COR-L47 (cell line): ENCODE measurements at places on chromosomes 12 and 14.

GRCh38 chr12:65155784-65156183 lies 13.6 kb upstream of the LEMD3 start:
- no peak for DNase-seq

DNA sequence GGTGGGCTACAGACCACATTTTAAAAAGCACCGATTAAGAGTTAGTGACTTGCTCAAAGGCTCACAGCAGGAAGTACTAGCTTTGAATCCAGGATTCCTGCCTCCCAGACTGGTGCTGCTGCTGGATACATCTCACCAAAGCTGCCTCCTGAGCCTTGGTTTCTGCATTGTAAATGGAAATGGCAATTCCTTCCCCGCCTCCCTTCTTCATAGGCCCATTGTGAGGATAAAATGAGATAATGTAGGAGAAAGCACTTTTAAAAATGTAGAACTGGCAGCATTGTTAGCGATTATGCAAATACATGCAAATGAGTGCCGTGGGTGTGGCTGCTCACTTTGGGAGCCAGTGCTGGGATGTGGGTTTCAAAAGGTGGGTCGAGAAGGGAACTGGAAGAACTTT lies 15.4 kb downstream of the PDE1B start:
- no peak for DNase-seq

GRCh38 chr14:77190977-77191376 lies 9.4 kb downstream of the TMEM63C start:
- no peak for DNase-seq

GRCh38 chr12:54744590-54744989 lies 96.4 kb upstream of the DCD start:
- no peak for DNase-seq

DNA sequence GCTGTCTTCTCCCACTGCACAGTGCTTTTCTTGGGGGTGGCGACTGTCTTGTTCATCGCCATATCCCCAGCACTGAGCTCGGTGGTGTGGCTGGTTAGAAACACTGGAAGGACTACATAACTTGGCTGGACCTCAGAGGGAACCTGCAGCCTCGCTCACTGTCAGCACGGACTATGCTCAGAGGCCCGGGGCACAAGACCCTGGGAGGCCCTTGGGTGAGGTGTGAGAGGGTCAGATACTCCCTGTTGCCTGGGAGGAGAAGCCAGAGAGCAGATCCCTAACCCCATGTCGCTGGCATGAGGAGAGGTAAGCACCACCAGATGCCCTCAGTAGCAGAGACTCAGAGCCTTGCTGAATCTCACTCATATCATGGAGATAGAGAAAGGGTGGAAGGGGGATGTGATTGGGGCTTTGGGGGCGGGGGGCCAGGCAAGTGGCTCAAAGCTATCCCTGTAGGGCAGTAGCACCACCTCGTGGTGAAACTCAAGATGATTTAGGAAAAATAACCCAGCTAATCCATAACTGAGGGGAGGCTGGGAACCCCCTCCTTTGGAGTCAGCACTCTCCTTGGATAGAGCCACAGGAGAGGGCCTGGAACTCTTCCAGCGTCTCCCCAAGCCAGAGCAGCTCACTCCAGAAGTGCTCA lies 18.7 kb upstream of the HDAC7 start:
- peak; percentile 50 for DNase-seq

DNA sequence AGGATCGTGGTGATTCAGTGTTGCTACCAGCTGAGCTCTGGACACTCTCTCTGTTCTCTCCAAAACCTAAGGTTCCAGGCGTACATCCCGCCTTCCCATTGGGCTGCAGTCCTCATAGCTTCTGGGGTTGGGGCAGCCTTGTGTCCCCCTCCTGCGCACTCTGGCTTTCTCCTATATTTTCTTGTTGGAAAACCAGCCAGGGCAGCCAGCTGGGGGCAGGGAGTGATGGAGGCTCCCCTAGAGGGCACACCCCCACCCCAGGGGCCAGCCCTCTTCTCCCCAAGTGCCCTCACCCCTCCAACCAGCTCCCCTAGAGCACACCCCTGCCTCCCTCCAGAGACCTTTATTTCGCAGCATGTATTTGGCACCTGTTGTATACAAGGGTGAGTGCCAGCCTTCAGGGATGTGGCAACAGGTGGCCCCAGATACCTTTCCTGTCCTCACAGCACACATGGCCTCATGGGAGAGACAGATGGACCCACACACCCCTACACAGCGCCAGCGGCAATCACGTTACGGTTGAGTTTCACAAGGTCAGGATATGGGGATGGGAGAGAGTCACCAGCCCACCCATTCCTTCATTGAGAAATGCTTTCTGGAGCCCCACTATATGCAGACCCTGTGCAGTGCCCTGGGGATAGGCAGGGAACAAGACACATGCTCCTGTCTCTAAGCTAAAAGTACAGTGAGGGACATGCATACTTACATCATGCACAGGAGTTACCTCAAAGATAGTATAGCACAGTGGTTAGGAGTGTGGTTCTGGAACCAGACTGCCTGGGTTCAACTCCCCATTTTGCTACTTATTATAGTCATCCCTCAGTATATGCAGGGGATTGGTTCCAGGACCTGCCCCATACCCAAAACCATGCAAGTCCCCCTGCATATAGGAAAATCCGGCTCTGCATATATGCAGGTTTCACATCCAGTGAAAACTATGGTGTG lies 141.1 kb downstream of the PHETA1 start:
- no peak for DNase-seq

- no peak for DNase-seq
Measured at GRCh38 chr14:32914391-32914790, 24.3 kb upstream of the NPAS3 start.

DNA sequence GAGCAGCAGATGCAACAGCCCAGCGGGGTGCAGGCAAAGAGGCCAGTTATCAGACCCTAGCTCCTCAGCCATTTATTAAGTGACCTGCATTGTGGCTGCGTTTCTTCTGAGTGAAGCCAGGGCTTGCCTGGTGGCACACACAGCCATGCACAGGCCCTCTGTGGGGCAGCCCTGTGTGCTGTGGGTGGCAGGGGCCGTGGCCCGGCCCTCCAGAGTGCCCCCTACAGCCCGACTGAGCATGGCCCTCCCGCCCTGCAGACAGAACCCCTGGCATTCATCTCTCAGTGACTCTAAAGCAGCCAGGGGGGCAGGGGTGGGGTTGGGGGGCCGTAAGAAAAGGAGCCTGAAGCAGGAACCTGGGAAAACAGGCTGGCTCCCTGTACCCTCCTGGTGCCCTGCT lies 226.0 kb upstream of the PWP1 start:
- no peak for DNase-seq

- peak; percentile 33 for DNase-seq
Measured at GRCh38 chr12:6532927-6533652, 1.2 kb upstream of the GAPDH start.

GRCh38 chr12:51225771-51226170 lies 7.9 kb upstream of the POU6F1 start:
- DNase-seq: no peak

DNA sequence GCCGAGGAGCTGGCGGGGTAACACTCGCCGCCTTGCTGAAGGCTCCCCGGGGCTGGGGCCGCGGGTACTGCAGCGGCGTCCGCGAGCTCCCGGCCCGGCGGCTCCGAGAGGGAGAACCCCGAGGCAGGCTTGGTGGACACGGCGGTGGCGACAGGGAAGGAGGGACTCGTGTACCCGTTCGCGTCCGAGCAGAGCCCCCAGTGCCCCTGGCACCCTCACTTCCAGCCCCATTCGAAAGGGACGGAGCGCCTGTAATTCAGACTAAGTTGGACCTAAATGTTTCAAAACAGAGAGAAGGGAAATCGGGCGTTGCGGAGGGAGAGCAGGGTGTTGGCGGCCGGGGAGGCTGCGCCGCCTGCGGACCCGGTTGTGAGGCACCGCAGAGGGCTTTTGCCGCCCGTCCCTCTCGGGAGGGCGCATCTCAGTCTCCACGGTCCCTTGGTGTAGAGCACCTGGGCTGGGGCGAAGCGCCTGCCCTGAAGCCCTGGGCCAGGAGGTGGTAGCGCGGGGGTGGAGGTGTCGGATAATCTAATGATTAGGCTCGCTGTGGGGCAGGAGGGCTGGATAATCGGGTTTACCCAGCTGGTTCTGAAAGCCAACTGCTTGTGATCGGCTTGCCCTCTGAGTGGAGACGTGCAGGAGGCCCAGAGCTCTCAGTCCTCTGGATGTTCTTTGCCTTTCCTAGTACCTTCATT lies 771 bp downstream of the DAAM1 start:
- no peak for DNase-seq

GRCh38 chr12:108967869-108968540 lies 52.9 kb downstream of the SVOP start:
- peak; percentile 3 for DNase-seq

DNA sequence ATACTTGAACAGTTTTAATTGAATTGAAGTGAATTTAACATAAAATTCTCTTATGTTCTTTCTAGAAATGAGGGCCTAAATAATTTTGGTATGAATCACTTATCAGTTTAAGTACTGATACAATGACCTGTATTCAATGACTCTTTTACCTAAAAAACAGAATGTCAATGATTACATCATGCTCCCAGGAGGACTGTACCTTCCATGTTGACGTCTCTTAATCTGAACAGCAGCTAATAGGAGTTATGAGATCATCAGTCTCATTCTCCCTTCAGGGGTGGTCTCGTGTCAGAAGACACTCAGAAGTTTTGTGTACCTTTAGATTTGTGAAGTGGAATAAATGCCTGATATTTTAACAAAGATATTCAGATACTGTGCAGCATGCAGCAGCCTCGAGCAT lies 206.3 kb downstream of the CNTN1 start:
- DNase-seq: no peak

GRCh38 chr12:25713264-25713663 lies 160.2 kb upstream of the LMNTD1 start:
- no peak for DNase-seq

DNA sequence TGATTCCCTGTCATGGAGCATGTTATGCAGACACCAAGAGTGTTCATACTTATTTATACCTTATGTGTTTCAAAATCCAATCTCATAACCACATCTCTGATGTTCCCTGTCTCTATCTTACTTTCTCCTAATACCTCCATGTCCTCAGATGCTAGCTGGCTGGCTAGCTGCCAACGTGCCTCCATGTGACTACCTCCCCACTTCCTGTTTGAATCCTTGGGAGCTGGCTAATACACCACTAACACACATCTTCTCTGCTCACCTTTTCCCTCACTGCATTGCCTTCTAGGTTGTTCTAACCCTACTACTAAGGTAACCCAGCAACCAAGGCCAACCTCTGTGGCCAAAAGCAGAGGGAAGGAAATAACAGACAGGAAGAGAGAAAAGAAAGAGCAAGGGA lies 27.3 kb downstream of the TTC5 start:
- DNase-seq: peak; percentile 7

- DNase-seq: no peak
Measured at GRCh38 chr12:51401020-51401419, 9.8 kb upstream of the GALNT6 start.

- DNase-seq: no peak
Measured at GRCh38 chr14:91277546-91278382, 33.3 kb upstream of the GPR68 start.

DNA sequence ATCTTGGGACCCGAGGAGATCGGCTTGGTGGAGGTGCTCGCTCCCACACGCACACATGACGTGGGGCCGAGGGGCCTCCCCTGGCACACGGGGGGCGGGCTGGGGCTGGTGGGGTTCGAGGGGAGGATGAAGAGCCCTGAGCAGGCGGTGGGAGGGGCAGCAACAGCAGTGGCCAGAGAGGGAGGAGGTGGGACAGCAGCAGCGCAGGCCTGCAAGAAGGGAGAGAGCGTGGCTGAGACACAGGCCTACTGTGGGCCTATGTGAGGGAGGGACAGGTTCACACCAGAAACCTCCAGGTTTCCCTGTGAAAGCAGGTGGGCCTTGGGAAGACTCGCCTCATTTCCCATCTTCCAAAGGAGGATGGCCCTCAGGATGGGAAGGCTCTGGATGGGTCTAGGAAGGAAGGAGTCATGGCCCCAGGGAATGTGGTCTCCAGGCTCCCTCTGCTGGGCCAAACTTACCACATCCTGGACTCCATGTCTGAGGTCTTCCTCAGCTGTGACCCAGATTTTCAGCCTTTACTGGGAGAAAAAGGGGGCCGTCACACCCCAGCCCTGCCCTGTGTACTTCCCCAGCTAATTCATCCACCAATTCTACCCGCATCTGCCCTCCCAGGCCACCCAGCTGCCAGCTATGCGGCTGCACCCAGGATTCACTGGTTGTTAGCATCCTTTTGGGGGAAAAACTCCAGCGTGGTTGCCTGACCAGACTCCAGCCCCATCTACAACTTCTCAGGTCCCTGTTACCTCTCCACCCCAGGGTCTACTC lies 2.8 kb downstream of the PIANP start:
- no peak for DNase-seq

DNA sequence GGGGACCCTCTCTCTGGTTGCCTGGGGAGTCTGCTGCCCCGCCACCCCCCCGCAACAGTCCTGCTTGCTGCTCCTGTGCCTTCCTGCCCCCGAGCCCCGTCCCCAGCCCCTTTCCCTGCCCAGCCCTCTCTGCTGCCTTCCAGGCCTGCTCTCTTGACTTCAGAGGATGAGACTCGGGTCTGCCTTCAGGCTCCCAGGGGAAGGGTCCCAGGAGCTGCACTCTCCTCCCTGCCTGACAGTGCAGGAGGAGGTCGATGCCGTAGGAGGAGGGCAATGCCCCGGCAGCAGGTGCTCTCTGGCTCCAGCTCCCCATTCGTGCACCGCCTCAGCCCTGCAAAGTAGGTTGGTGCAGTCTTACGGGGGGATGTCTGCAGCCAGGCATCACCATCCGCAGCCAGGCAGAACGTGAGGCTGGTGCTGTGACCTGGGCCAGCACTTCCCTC lies 185.1 kb upstream of the C14orf180 start:
- DNase-seq: no peak

- DNase-seq: peak; percentile 71
Measured at GRCh38 chr14:21068521-21069387, 1.4 kb upstream of the ARHGEF40 start.

DNA sequence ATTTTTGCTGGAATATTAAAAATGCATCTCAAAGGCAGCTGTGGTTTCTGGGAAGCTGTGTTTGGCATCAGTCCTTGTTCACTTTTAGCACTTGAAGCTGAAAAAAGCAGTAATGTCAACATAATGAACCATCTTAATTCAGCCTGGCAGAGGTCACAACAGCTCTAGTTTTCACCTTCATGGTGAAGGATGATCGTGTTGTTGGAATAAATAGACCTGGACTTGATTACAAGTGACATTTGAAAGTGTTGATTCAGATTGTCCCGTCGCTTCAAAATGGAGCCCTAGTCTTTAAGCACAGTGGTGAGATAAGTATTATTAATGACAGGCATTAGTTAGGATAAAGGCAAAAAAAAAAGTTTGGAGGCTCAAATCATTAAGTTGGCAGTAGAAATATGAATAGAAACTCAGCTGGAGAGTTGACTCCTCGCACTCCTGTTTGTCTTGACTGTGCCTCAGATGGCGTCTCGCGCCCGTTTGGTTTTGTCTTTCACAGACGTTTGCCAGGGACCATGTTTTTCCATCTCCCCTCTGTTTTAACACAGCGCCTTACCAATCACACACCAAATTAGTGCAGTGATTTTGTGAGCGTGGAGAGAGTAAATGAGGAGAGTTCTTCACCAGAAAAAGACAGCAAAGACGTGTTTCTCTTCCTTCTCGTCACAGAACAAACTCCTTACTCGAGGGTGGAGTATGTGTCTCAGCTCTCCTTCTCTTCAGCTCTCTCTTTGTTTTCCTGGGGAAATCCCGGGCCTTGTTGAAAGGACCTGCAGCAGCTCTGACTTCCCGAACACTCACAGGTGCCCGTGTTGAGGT lies 53.4 kb upstream of the MMP17 start:
- DNase-seq: no peak
